ENCODE measurements at places on chromosomes 7 and 10.
A peak's percentile ranks its signal among the peaks of the same experiment; 100 is the strongest.

DNA sequence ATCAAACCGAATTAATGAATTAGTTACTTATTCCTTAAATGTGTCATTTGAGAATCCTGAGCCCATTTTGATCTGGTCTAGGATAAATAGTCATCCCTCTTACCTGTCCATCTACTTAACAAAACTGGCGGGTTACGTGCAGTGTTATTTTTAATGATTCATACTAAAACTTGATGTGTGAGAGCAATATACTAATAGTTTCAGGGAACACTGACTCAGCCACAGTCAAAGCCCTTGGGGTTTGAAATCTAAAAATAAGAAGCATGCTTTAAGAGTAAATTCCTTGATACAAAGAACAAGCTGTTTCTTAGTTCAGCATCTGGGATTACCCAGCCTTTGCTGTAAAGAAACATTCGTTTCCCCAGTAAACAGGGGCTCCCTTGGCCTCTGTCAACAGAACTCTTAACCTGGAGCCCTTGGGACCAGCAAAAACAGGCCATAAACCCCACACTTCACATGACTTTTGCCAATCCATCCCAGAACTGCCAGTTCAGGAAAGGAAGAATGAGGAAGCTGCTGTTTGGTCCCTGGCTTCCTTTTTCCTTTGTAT lies 370.6 kb upstream of the IGFBP3 start:
- DNase-seq = no peak

DNA sequence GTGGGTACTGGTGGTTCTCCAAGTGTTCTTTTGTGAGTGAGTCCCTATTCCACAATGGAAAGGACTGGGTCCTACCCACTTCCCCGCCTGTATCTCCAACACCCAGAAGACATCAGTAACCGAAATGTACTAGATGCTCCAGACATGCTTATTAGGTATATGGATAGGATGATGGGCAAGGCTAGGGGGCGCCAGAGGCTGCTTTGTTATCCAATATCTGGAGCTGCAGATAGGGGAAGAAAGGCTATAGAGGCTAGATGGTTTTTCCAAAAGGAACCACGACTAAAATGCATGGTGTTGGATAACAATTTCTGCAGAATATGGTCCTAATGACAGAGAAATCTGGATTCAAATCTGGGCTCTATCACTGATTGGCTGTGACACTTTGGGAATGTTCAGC lies 56.2 kb upstream of the TM9SF3 start:
- peak; percentile 57 for DNase-seq

DNA sequence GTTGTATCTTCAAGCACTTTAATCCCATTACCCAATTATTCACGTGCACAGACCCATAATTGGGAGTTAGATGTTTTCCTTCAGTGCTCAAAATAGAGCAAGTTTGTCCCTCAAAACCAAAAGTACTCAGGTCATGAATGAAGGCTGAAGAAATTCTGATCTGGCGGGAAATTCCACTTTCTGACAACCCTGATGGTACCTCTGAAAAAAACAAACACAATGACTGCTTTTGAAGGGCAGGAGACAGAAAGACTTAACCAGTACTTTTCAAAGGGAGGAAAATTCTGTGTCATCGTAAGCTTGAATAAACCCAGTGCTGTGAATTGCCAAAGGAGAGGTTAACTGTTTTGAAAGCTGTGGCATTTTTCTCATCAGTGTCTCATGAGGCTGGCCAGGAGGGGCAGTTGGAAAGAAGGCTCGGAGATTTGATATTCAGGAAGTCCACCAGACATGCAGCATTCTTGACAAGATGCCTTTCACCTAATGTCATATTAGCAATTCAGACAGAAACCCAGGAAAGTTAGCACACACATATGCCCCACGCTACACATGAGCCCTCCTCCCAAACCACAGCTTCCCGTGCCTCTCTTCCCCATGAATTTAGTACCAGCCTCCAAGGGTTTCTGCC lies 347.0 kb downstream of the KCNMA1 start:
- DNase-seq = no peak

- peak; percentile 66 for DNase-seq
Measured at GRCh38 chr10:101643546-101643945, 51.4 kb downstream of the FBXW4 start.

DNA sequence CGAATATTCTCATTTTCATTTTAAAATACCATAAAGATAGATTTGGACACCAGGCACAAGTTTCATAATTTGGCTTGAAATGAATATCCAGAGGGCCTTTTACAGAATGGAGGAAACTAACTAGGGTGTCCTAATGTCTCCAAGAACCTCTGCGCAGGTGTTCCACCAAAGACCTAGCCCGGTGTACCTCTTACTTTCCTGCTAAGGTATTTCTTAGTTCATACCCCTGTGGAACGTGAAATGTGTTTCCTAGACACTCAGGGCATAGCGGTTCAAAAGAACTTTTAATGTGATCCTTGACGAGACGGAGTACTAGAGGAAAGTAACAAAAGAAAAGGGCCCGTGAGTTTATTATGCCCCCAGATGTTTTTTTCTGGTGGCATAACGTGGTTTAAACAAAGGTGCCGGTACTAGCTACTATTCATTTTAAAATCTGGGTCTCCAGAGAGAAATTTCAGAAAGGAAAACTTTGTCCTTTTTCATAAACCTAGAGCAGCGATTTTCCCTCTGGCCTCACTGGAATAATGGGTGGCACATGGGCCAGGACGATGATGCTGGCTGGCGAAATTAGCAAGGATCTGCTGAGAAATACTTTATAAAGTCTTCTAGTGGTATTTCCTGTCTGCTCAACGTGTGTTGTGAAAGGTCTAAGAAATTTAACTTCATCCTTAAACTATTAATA lies 1.4 kb downstream of the APBB1IP start:
- no peak for DNase-seq

DNA sequence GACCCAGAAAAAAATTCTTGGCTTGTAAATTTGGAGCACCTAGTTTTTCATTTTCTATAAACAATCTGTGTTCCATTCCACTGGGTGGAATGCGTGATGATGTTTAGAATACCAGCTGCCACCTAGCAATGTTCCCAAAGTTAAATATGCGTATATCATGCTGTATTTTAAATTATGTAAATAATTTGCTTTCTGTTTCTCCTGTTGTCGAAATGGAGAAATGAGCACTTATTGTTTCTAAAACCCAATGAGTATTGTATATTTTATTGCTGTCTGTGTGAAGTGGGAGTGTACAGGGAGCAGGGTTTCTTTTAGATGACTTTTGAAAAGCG lies 49.4 kb upstream of the CELF2 start:
- no peak for DNase-seq

DNA sequence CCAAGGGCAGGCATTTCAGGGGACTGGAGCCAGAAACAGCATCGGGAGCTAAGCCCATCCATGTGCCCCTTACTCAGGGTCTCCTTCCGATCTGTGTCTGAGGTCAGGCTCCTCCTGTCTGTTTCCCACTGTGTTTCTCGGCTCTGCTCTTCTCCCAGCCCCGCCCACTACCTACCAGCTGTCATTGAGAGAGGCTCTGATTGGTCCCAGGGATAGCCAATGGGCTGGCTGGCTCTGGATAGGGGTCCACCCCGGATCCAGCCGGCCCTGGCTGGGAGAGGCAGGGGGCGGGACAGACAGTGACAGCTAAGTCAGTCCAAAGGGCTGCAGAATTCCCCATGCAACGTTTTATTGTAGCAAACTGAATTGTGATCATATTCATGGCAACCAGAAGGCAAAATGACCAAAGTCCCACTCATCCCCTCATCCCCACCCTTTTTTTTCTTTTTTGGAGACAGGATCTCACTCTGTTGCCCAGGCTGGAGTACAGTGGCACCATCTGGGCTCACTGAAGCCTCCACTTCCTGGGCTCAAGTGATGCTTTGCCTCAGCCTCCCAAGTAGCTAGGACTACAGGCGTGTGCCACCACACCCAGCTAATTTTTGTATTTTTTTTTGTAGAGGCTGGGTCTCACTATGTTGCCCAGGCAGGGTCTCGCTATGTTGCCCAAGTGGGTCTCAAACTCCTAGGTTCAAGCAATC lies 76.3 kb downstream of the CLIP2 start:
- DNase-seq = peak; percentile 93

- no peak for DNase-seq
Measured at GRCh38 chr7:30434140-30434799, 44.3 kb downstream of the NOD1 start.

- no peak for DNase-seq
Measured at GRCh38 chr10:79454259-79454658, 8.8 kb upstream of the ZCCHC24 start.

GRCh38 chr10:14600065-14600464 lies 174.6 kb downstream of the FAM107B start:
- DNase-seq = no peak

DNA sequence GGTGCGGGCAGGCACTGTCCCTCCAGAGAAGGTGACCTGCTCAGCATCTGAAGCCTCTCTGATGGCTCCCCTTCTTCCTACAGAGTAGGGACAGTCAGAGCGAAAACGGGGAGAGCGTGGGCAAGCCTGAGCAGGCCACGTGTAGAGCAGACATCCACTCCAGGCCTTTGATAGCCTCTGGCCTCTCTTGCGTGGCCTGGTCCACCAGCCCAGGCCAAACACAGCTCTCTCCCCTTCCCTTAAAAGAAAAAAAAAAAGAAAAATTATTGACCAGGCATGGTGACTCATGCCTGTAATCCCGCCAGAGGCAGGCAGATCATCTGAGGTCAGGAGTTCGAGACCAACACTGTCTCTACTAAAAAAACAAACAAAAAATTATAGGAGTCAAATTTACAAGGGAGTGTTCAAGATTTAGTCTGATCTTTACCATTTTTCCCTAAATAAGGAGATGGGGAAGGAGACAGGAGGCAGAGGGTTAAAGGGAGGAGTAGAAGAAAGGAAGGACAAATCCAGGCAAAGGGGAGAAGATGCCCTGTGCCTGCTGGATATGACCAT lies 84.8 kb downstream of the PLXNA4 start:
- DNase-seq = no peak

DNA sequence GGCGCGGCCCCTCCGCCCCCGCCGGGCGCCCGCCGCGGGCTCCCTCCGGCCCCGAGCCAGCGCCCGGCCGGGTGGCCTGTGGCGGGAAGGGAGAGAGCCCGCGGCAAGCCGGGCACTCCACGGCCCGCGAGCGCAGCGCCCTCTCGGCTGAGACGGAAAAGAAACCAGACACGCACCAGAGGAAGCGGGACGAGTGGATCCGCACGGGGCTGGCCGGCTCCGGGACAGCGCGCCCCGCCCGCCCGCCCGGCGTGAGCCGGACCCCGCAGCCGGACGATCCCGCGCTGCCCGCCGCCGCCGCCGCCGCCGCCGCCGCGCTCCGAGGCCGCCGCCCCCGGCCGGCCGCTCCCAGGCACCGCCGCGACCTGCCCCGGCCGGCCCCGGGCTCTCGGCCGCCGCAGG lies 300 bp downstream of the ARHGAP21 start:
- DNase-seq = no peak

DNA sequence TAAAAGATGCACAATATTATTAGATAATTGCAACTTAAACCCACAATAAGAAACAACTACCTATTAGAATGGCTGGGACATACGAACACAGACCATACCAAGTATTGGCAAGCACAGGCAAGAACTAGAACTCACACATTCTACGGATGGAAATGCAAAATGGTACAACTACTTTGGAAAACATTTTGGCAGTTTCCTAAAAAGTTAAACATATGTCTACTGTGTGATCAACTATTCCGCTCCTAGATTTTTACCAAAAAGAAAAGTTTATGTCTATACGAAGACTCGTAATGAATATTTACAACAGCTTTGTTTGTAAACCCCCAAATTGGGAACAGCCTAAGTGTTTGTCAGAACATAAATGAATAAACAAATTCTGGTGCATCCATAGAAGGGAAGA lies 194.7 kb downstream of the FGFR2 start:
- no peak for DNase-seq

- no peak for DNase-seq
Measured at GRCh38 chr10:105237685-105238084, 596.6 kb downstream of the SORCS3 start.

- DNase-seq = no peak
Measured at GRCh38 chr7:158018971-158019645, 568.5 kb downstream of the PTPRN2 start.

Data from NCI-H146 (cell line).